ENCODE measurements at places on chromosomes 3 and 15.

DNA sequence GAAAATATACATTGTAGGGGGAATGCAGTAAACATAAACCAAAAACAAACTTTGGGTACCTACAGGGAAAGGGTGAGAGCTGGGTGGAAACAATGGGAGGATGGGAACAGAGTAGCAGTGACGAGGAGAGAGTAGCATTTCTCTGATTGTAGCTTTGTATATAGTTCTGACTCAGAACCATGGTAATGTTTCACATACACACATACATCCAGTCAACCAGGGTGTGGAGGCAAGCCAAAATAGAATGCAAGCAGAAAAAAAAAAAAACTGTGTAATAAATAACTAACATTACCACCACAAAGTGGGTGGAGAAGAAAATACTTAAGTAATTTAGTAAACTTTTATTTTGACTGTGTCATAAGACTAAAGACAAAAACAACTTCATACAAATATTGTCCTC lies 27.2 kb downstream of the BCL2A1 start:
- DNase-seq: no peak

GRCh38 chr3:48715174-48715800 lies 1.7 kb downstream of the IP6K2 start:
- DNase-seq: no peak

- DNase-seq: no peak
Measured at GRCh38 chr3:181739628-181740027, 27.9 kb downstream of the SOX2 start.

DNA sequence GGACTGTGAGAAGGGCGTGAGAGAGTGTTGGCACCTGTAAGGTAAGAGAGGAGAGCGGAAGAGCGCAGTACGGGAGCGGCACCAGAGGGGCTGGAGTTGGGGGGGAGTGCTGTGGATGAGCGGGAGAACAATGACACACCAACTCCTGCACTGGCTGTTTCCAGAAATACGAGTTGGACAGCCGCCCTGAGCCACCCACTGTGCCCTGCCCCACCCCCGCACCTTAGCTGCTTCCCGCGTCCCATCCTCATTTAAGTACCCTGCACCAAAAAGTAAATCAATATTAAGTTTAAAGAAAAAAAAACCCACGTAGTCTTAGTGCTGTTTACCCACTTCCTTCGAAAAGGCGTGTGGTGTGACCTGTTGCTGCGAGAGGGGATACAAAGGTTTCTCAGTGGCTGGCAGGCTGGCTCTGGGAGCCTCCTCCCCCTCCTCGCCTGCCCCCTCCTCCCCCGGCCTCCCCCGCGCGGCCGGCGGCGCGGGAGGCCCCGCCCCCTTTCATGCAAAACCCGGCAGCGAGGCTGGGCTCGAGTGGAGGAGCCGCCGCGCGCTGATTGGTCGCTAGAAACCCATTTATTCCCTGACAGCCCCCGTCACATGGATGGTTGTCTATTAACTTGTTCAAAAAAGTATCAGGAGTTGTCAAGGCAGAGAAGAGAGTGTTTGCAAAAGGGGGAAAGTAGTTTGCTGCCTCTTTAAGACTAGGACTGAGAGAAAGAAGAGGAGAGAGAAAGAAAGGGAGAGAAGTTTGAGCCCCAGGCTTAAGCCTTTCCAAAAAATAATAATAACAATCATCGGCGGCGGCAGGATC lies at the start of gene SOX2:
Gene SOX2, plus strand, starts transcription at position 601 of the 811 bp plus-strand sequence. CDS start 436 bp downstream, outside the sequence.
- DNase-seq: no peak

DNA sequence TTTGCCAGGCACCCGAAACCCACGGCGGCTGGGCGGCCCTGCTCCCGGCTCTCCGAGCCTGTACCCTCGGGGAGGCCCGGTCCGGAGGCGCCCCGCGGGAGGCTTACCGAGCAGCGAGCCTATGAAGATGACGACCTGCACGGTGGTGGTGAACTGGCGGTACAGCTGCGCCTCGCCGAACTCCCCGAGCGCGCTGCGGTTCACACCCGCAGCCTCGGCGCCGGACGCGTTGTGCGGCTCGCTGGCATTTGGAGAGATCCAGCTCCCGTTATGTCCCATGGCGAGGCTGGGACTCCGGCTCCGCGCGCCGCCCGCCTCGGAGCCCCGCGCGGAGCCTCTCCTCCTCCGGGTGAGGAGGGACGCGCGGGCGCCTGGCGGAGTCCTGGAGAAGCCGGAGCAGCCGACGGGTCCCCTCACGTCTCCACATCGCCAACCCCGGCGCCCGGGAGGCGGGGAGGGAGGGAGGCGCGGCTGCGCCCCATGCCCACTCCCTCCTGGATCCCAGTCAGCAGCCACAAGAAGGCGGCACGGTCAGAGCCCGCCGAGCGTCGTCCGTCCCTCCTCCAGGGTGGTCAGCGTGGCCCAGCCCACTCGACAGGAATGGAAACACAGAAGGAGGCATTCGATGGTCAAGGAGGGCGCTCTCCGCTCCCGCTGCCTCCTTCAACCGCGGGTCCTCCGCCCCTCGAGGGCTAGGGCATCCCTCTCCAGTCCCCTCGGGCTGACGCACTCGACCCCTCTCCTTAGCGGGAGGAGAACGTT lies at the start of gene GPR176:
Gene GPR176, minus strand, starts transcription at position 519 of the 762 bp plus-strand sequence. Its CDS starts 240 bp downstream, at position 279.
- DNase-seq: no peak

DNA sequence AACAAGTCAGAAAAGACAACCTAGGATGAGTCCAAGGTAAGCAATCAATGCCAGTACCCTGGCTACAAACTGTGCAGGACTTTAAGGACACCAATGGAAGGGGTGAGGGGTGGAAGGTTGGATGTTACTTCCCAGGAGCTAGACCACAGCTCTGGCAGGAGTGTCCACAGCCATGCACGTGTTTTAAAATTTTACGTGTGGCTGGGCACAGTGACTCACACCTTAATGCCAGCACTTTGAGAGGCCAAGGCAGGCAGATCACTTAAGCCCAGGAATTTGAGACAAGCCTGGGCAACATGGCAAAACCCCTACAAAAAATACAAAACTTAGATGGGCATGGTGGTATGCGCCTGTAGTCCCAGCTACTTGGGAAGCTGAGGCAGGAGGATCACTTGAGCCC lies 14.7 kb upstream of the HDC start:
- DNase-seq: no peak

GRCh38 chr3:127529346-127530188 lies 61.0 kb downstream of the TPRA1 start:
- no peak for DNase-seq

- no peak for DNase-seq
Measured at GRCh38 chr15:43799945-43800285, at the start of gene SERINC4. TSS of gene SERINC4 (minus strand) at chr15:43800220. CDS start at chr15:43799986, 234 bp downstream.

GRCh38 chr3:170542704-170543103 lies 43.2 kb downstream of the SLC7A14 start:
- DNase-seq: no peak

- DNase-seq: no peak
Measured at GRCh38 chr3:53114412-53115074, 15.7 kb downstream of the RFT1 start.

- no peak for DNase-seq
Measured at GRCh38 chr3:128803307-128803706, 76.1 kb upstream of the ACAD9 start.

DNA sequence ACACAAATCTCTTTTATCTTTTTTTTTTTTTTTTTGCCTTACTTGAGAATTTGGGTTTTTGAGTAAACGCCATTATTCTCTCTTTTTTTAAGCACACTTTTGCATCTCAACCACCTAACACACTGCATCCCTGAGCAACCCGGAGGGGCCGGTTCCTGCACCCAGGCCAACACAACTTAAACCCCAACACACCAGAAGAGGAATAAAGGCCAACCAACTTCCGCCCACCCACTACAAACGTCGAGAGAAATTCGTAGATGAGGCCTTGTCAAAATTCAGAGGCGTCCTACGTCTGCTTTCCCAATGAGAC lies 389 bp upstream of the CCNB2 start:
- DNase-seq: no peak

GRCh38 chr3:187935623-187936156 lies 190.4 kb upstream of the BCL6 start:
- no peak for DNase-seq

DNA sequence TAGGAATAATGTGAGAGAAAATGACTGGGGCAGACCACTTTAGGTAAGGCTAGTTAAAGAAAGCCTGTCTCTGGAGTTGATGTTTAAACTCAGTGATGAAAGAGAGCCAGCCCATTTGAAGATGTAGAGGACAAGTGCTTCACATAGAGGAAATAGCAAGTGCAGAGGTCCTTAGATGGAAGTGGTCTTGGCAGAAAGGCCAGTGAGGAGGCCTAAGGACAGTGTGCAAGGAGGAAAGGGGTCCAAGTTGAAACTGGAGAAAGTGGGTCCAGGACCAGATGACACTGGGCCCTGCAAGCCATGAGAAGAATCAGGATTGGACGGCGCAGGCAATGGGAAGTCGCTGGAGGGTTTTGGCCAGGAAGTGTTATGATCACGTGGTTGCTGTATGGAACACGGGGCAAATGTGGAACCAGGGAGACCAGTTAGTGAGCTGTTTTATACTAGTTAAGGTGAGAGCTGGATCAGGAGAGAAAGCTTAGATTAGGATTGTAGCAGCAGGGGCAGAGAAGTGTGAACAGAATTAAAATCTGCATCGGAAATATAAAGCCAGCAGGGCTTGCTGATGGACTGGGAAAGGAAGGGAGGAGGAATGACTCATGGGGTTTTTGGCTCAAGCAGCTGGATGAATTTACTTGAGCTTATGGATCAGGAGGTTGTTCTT lies 48.0 kb upstream of the SCAANT1 start:
- peak; percentile 54 for DNase-seq

- DNase-seq: no peak
Measured at GRCh38 chr15:56927816-56928215, 9.4 kb downstream of the TCF12 start.

DNA sequence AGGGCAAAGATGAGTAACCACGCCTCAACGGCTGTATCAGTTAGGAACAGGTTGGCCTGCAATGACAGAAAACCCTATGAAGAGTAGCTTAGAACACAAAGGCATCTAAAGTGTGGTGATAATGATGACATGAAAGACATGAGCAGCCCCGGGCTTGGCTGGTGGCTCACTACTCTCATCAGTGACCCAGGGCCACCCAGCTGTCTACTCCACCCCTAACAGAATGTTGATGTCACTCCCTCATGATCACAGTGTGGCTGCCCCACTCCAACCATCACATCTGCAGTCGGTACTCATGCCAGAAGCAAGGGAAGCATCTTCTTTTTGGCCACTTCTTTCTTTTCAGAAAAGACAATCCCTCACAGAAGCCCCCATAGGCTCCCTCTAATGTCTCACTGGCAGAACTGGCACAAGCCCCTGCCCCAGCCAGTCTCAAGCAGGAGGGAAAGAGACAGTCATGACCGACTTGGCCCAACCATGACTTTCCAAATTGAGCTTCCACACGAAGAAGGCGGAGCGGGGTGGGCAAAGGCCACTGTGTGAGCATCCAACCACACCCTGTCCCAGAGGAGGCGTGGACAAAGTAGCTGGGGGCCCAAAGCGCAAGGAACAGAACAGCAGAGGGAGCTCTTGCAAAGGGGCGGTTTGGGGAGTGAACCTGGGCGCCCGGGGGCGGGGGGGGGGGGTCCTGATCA lies 72.0 kb upstream of the IQSEC1 start:
- no peak for DNase-seq

GRCh38 chr3:87335931-87336330 lies 59.5 kb upstream of the POU1F1 start:
- DNase-seq: no peak

- no peak for DNase-seq
Measured at GRCh38 chr3:52210550-52211046, 12.6 kb downstream of the ALAS1 start.

GRCh38 chr15:73476704-73477216 lies 33.8 kb downstream of the REC114 start:
- no peak for DNase-seq

DNA sequence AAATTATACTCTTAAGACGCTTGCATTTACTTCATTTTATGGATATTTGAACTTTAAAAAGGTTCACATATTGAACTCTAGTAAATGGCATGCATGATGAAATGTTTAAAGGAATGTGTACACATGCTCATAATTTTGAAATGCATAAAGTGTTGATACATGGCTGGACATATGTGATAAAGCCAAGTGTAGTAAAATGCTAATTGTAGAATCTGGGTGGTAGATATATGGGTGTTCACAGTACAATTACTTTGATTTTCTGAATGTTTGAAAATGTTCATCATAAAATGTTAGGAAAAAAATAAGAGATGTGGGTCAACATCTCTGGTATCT lies 4.2 kb upstream of the EFHB start:
- no peak for DNase-seq

DNA sequence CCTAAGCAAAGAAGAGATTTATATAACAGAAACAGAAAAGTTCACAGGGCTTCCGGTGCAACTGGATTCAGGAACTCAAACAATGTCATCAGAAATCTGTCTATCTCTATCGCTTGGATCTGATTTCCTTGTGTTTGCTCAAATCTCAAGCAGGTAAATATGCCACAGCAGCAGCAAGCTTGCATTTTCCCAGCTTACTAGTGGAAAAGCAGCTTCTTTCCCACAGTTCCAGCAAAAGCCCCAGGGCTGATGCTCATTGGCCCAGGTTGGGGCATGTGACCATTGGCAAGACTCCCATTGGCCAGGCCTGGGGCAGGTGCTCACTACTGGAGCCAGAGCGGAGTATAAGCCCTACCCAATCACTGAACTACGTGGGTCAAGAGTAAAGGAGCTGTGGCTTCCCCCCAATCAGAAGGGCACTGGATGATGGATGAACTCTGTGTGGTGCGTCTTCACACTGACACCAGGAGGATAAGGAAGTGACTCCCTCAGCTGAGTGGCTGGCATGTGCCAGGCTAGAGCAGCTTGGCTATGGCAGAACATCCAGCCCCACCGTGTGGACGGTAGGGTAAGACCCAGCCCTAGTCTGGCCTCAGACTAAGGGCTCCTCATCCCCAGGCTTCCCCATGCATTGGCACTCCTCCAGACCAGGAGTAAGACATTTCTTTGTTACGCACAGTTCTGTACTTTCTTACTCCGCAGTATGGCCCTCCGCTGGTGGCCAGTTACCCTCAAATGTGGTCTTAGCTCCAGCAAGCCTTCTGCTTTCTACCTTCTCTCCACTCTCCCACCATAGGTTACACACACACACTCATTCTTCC lies 13.1 kb upstream of the VIPR1 start:
- no peak for DNase-seq

DNA sequence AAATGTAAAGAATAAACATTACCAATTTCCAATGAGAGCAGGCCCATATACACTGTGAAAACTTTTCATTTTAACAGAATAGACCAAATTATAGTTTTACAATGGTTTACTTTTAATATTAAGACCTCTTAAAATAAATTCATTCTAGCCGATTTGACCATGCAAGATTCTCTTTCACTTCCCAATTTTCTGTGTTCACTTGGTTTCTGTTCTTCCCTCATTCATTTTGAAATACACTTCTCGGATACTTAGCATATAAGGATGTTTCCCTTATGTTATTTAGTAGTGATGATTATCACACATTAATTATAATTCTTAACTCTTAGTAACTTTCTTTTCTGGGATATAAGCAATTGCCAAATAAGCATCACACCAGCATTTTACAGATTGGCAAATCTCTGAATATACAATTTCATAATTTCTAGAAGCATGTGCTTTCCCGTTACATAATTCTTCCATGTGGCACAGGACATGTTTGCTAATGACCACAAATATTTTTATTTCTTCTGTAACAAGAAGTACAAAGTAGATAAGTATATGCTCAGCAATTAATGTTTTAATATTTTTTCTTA lies 13.9 kb downstream of the OR5H15 start:
- no peak for DNase-seq

- no peak for DNase-seq
Measured at GRCh38 chr3:168024537-168024941, 71.2 kb downstream of the GOLIM4 start.

- DNase-seq: no peak
Measured at GRCh38 chr15:35062738-35063099, 22.4 kb downstream of the NANOGP8 start.

GRCh38 chr3:13027154-13027553 lies 46.1 kb downstream of the IQSEC1 start:
- no peak for DNase-seq

- no peak for DNase-seq
Measured at GRCh38 chr3:135992072-135992471, 26.5 kb downstream of the PPP2R3A start.

Data from hematopoietic multipotent progenitor cell treated with erythropoietin and hydrocortisone succinate and interleukin-3 and kit ligand, for 15 days (in vitro differentiated cells).